NCI-H1436 treated with DMSO at 0.1 percent for 48 hours (cell line): ENCODE measurements at places on chromosomes 3 and 15.

- DNase-seq = no peak
These were observed 11.7 kb downstream of the SH2D7 start for GRCh38 chr15:78104119-78104479.

DNA sequence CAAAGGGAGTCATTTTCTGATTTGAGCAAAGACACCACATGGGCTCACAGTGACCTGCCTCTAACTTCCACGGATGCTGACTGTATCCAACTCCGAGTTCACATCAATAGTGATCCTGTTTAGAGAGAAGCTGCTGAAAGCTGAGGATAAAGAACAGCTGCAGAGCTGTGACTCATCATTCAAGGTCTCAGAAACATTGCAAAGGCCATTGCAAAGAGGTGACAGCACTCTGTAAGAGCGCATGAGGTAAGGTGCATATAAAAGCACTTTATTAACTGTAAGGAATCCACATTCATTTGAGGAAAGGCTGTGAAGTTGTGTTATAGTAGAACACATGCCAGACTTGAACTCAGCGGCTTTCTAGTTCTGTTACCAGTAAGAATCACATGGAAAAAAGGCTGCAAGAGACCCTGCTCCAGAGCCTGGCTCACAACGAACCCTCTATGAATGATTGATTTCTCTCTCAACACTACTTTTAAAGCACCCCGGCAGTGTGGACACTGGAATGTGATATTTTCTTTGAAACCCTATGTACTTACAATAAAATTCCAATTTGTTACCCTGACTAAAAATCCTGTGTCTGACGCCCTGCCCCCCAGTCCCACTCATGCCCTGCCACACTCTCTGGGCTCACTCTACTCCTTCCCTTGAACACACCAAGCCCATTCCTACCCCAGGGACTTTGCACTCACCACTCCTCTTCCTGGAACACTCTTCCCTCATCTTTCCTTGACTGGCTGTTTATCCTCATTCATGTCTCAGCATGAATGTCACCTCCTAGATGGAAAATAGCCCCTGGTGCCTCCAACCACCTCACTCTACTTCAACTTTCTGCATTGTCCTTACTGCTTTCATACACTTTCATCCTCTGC is 111.2 kb downstream of the LSM3 start:
- no peak for DNase-seq

- no peak for DNase-seq
These were observed 19.3 kb downstream of the DUOX1 start for GRCh38 chr15:45149060-45149459.

DNA sequence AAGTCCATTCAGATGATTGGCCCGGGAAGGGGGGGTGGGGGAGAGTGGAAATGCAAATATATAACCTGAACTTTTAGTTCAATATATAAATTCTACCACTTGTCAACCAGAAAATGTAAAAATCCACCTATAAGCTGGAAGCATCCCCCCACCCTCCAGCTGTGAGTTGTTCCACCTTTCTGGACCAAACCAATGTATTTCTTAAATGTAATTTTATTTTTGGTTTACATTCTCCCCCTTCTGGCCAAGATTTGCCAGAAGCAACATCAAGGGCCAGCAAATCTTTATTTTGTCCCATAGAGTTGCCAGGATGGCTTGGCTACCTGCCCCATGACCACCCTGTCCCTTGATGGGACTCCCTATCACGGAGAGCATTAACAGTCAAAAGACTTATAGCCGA is 545.7 kb downstream of the TBL1XR1 start:
- DNase-seq = no peak

- DNase-seq = no peak
These were observed 289.0 kb downstream of the SLC9A9 start for GRCh38 chr3:143559296-143559695.

GRCh38 chr3:32450426-32450825 is 52.2 kb downstream of the CMTM6 start:
- no peak for DNase-seq

GRCh38 chr3:184593928-184594303 is 32.3 kb downstream of the EPHB3 start:
- DNase-seq = no peak

- DNase-seq = no peak
These were observed 105.9 kb upstream of the ARHGEF26 start for GRCh38 chr3:154015307-154015706.

- DNase-seq = no peak
These were observed 62.1 kb upstream of the CRBN start for GRCh38 chr3:3241596-3241995.

GRCh38 chr15:84772467-84772866 is 24.1 kb downstream of the ZNF592 start:
- no peak for DNase-seq
